H4 (cell line): ENCODE measurements at places on chromosomes 11 and 22.

DNA sequence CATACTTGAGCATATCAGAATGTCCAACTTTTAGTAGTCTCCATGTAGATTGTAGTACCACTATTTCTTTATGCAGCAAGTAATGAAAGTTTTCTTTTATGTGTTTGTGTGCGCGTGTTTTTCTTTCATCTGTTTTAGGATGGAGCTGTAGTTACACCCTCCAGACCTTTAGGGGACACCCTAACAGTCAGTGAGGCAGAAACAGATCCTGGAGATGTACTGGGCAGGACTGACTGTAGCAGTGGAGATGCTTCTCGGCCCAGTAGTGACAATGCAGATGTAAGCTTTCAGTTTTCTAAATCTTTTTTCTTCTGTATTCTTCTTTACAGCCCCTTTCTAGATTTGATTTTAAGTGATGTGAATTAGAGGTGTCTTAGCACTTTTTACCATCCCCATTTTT lies 79.9 kb upstream of the GRIK4 start:
- peak; percentile 88 for DNase-seq

DNA sequence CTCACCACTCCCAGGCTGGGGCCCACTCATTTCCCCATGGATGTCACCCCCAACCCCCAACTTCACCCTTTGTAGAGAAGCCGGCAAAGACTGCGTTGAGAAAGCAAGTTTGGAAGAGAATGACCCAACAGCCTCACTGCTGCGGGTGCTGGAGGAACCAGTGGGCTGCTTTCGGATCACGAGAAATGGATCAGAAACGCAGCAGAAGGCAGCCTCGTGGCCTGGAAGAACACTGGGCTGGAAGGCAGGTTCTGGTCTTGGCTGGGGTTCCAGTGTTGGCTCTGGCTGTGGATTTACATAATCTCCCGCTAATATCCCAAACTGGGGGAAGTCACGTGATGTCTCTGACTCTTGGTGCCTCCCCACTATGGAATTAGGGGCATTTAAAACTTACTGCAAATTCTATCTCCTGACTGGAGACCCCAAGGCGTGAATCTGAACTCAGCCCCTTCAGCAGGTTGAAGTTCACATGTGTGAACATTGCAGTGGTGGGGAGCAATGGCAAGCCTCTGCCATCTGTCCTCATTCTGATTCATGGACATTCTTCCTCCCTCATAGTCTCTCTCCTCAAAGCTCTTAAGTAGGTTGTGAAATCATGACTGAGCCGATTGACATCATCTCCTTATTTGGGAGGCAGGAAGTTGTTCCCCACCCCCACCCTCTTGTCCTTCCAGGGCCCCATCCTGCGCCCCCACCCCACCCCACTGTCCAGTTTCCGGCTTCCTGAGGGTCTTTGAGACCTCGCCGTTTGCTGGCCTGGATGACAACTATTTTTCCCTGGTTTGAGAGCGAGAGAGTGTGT lies 37.0 kb upstream of the TIMP3 start:
- DNase-seq, result peak; percentile 53

GRCh38 chr11:28303477-28304191 lies 195.4 kb downstream of the METTL15 start:
- no peak for DNase-seq

DNA sequence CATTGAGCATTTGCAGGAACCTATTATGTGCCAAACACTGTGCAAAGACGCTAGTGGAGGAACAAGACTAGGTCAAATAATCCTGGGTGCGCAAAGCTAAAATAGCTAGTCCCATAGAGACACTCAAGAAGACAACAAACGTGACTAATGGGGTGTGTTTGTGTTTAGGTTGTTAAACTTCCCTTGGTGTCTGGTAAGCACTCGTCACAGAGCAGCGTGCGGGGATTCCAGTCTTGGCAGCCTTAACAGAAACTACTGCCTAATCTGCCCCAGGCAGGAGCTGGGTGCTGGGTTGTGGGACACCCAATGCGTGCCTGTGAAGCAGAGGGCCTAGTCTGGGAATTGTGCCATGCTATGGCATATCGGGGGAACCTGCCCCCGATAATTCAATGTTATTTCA lies 10.8 kb upstream of the CALCB start:
- DNase-seq, result no peak

- DNase-seq, result no peak
These were observed 64.8 kb downstream of the MUC15 start for GRCh38 chr11:26507229-26507628.

GRCh38 chr11:131137046-131137445 lies 220.8 kb upstream of the SNX19 start:
- no peak for DNase-seq

DNA sequence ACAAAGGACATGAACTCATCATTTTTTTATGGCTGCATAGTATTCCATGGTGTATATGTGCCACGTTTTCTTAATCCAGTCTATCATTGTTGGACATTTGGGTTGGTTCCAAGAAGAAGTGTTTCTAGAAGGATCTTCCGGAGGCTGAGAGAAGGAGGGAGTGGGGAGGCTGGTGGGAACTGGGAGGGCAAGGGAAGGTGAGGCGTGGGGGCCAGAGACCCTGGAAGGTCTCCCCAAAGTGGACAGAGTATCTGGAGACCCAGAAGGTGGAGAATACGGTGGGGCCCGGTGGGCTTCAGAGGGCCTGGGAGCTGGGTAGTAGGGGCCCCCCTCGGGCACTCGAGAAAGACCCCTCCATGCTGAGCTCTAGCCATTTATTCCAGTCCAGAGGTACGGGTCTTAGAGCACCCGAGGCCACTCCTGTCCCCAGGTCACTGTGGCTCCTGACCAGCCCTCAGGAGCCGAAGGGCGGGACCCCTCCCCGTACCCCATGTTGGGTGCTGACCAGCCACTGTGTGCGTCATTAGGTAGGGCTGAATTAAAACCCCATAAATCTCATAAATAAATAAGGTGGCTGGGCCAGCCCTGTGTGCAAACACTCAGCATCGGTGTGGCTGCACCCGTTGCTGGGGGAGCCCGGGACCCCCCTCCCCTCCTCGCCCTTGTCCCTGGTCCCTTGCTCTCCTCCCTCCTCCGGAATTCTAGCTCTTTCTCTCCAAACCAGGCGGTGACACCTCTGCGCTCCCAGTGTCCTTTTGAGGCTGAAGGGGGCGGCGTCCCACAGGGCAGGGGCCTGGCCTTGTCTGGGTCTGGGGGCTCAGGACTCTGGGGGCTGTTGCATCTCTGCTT lies 38.8 kb upstream of the MUC5AC start:
- DNase-seq, result no peak

DNA sequence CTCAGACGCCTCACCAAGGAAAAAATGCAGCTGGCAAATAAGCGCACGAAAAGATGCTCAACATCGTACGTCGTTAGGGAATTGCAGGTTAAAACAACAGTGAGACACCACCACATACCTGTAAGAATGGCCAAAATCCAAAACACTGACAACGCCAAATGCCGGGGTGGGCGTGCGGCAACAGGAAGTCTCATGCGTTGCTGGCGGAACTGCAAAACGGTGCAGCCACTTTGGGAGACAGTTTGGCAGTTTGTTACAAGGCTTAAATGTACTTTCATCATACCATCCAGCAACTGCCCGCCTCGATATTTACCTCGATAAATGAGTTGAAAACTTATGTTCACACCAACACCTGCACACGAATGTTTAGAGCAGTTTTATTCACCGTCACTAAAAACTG lies 7.5 kb upstream of the CTSD start:
- DNase-seq, result no peak

GRCh38 chr11:71461696-71462095 lies 8.7 kb downstream of the NADSYN1 start:
- no peak for DNase-seq

- no peak for DNase-seq
These were observed 51.3 kb downstream of the RPL27A start for GRCh38 chr11:8733852-8734251.

DNA sequence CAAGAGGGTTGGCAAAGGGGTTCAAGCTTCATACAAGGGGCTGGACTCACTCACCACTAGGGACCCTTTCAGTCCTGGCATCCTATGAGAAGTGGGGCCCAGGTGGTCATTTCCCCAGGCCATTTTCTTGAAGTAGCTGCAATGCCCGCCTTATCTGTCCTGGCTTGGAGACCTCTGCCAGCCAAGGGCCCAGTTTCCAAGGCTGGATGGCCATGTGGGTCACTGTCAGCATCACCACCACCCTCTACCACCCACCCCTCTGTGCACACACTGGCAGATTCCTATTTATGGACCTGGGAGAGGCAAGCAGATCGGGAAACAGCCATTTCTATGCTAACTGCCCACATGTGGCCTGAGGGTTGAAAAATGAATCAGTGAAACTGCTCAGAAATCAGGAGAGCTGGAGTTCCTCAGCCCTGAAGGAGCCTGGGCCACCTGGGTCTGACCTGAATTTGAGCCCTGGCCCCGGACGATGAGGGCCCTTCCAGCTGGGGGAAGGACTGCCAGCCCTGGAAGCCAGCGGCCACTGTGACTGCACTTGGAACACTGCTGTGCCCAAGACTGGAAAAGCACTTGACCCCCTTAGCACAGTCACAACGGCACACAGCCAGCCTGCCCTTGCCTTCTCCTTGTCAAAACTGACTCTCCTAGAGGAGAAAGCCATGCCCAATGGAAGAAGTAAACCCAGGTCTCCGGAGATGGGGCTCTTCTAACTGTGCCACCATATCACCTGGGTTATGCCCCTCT lies 442.2 kb downstream of the BUD13 start:
- no peak for DNase-seq

DNA sequence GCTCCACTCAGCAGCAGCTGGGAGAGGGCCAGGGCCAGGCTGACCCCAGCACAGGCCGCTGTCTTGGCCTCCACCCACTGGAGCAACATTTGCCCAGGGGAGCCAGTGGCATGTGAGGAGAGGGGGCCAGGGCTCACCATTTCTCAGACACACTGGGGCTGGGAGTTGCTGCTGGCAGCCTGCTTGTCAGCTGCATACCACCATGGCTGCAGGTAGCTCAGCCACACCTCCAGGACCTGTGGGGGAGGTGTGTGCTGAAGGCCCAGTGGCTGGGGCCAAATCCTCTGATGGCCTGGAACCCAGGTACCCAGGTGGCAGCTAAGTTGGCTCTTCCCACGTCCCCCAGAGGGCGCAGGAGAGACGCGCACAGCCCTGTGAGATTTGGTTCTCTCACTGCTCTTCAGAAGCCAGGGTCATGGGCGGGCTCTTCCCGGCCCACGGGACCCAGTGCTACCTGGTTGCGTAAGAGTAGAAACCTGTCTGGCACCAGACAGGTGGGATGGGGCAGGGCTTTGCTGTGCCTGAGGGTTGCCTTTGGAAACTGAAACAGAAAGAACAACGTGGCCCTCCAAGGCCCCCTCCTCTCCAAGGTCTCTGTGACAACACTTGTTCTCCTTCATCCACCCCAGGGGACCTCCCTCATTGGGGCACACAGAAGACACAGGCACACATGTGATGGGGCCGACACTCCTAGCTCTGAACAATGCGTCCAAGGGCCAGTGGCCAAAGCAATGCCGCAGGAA lies 98.8 kb downstream of the MED15 start:
- peak; percentile 43 for DNase-seq

DNA sequence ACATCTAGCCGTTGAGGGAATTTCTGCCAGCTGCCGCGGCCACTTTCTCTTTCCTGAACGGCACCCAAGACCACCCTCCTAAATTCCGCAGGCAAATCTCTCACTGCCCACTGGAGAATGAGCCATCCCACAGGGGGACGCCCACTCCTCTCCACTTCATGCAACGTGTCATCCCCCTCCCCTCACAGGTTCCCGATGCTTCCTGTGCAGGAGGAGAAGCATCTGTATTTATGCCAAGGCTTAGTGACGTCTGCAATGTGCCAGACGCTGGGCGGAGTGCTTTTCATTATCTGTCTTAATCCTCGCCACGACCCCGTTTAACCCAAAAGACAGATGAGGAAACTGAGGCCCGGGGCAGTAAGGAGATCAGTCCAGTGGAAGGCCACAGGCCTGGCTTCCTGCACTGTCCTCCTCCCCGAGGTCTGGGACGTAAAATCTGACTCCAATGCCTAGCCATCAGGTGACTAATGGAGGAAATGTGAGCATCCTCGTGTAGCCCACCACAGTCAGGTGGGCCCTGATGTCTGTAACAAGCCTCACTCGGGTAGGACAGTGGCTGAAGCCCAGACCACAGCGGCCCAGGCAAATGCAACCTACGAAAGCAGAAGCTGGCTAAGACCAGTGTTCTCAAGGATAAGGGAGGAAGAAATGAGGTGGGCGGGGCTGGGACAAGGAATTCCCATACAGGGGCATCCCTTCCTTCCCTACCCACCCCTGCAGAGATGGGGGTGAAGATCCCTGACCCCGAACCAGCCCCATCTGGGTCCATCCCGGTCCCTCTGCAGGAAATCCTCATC lies 23.1 kb downstream of the MN1 start:
- DNase-seq, result no peak

- no peak for DNase-seq
These were observed 69.4 kb downstream of the BUD13 start for GRCh38 chr11:116703421-116703820.

DNA sequence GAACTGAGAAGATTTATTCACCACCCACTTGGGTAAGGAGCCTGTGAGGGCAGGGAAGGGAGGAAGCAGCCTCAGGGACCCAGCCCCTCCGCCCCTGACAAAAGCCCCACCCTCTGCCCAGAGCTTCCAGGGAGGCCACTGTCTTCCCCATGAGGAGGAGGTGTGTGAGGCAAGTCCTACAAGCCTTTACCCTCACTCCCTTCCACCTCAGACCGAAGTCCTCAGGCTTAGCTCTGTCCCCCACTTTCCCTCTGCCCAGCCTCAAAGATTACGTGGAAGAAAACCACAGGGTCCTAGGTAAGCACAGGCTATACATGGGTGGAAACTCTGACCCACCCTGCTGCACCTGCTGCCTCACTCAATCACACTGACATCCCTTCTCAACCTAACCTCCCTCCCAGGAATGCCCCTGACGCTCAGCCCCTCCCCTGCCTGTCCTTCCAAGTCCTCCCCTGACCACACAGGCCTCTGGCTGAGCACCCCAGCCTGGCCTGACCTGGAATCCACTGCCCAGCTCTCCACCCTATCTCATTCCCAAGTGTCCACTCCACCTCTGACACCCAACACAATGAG lies 3.6 kb upstream of the ARAP1 start:
- no peak for DNase-seq

- DNase-seq, result peak; percentile 84
These were observed 15.7 kb upstream of the KCNJ11 start for GRCh38 chr11:17403980-17404759.

DNA sequence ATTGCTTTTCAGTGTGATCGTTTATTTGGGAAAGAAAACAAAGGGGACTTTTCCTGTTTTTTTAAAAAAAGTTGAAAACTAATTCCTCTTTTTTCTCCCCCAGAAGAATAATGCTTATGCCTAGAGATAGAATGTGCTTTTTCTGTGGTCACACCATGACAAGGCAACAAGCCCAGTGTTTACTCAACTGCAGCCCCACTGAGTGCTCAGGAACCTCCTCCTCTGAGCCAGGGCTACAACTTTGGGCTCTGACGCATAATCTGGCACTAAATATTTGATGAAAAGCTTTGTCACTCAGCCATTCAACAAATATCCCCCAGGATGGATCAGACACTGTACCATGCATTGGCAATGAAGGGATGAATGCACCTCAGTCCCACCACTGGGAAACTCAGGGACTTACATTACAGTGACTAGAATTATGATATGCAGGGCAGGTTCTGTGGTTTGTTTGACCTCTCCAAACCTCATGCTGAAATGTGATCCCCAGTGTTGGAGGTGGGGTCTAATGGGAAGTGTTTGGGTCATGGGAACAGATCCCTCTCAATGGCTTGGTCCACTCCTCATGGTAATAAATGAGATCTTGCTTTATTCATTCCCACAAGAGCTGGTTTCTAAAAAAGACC lies 155.9 kb downstream of the CCDC34 start:
- DNase-seq, result peak; percentile 63

- DNase-seq, result no peak
These were observed 12.8 kb upstream of the NARS2 start for GRCh38 chr11:78587446-78587845.

- DNase-seq, result no peak
These were observed 71.2 kb downstream of the MYO7A start for GRCh38 chr11:77199137-77199745.

- DNase-seq, result no peak
These were observed 43.2 kb downstream of the PPP6R3 start for GRCh38 chr11:68503792-68504191.
